ENCODE measurements at places on chromosomes 3 and 15.

DNA sequence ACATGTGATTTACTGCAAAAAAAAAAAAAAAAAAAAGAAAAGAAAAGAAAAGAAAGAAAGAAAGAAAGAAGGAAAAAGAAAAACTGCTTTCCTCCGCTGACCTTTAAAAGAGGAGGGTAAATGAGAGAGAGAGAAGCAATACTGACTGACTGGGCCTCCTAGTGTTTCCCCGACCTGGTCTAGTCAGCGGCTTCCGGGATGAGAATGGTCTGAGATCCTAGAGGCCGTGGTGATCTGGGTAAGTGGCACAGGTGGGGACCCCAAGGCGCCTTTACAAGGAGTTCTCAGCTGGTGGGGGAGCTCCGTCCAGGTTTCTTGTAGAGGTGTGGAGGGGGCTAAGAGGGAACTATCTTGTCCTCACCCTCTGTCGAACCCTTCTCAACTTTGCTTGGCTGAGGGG is 223.1 kb downstream of the MEIS2 start:
- DNase-seq: no peak

- DNase-seq: no peak
Measured at GRCh38 chr3:43581343-43581742, 40.5 kb downstream of the ANO10 start.

GRCh38 chr3:138210528-138210927 is 23.4 kb downstream of the ARMC8 start:
- no peak for DNase-seq

DNA sequence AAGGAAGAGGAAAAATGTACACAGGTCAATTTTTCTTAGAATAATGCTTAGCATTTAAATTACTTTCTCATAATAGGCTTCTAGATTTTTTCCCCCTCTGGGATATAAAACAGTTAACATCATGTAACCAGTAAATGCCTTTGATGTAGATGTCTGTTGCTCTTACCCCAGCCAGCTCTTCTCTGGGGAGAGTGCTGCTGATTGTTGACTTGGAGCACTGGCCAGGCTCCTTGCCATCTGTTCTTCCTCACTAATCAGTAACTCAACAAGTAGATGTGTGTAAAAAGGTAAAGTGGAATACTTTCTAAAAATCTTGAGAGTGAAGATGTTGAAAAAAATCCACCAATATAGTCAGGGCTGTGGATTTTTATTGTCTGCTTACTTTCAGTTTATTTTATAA is 42.2 kb downstream of the RIOX2 start:
- DNase-seq: no peak

- DNase-seq: no peak
Measured at GRCh38 chr3:120203621-120204020, 81.4 kb downstream of the GPR156 start.

DNA sequence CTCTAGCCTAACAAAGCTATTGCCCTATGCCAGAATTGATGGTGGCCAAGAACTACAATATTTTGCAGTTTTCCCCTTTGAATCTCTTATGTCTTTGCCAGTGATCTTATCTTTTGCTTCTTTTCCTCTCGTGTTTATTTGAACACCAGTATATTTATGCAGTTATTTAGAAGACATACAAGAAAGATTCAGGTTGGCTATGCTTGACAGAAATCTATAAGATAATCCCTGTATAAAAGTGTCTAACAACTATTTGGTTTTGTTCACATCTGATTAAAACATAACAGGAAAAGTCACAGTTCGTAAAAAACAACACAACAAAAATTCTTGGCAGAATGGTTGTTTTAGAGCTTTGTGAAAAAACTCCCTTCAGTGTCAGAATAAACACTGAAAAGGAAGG is 63.7 kb downstream of the SEMA6D start:
- no peak for DNase-seq

DNA sequence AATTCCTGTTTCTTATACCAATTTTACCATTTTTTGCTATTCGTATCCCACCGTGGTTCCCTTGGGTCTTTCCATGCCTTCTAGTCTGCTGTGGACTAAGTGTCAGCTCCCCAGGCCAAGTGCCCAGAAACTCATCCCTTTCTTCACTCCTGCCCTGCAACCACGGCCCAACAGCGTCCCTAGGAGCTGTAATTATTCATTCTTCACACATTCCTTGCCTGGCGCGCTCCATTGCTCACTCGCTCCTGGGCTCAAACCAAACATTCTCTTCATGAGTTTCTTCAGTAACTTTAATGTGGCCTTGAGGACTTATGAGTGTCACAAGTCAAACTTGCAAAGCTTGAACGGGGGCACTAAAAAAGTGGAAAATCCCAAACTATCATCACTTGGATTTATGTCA is 15.7 kb downstream of the GABRB3 start:
- no peak for DNase-seq

DNA sequence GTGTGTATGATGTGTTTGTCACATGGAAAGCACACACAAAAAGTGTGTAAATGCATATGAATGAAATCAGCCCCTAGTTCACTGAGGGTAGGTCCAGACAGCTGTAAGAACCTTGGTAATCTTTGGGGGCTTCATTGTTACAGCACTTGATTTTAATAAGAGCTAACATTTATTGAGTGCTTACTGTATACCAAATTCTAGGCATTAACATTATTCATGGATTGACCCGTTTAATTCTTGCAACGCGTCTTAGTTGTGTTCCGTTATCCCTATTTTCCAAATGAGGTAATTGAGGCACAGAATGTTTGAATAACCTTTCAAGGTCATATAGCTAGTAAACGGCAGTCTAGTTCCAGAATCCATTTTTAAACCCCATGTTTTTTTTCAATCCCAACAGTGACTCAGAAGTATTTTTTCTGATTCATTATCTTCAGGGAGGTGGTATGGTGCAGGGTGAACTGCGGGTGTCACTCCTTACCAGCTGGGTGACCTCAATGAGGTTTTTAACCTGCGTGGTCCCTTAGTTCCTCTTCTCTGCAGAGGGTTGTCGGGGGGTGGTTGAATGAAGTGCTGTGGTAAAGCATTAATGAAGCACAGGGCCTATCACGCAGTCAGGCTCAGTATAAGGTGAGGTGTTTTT is 14.2 kb downstream of the RAB8B start:
- DNase-seq: no peak

DNA sequence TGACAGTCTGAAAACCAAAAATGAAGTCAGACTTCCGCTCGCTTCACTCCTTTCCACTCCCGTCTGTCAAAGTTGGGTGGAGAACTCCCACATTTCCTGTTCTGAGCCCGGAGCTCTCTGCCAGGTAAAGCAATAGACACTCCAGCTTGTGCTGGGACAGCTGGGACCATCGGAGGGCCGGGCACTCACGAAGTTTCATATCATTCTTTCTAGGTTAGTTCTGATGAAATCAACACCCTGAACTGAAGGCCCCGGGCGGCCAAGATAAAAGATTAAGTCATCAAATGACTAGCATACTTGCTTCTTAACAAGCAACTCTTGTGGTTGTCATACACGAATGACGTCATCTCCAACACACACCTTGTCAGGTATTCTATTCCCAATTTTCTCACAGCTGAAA is 42.1 kb downstream of the MAGI1 start:
- no peak for DNase-seq

GRCh38 chr15:64315216-64315615 is 40.8 kb downstream of the CSNK1G1 start:
- peak; percentile 6 for DNase-seq

- no peak for DNase-seq
Measured at GRCh38 chr3:133295199-133295901, 104.5 kb upstream of the BFSP2 start.

- DNase-seq: peak; percentile 37
Measured at GRCh38 chr15:62935300-62936081, 107.1 kb upstream of the TPM1 start.

DNA sequence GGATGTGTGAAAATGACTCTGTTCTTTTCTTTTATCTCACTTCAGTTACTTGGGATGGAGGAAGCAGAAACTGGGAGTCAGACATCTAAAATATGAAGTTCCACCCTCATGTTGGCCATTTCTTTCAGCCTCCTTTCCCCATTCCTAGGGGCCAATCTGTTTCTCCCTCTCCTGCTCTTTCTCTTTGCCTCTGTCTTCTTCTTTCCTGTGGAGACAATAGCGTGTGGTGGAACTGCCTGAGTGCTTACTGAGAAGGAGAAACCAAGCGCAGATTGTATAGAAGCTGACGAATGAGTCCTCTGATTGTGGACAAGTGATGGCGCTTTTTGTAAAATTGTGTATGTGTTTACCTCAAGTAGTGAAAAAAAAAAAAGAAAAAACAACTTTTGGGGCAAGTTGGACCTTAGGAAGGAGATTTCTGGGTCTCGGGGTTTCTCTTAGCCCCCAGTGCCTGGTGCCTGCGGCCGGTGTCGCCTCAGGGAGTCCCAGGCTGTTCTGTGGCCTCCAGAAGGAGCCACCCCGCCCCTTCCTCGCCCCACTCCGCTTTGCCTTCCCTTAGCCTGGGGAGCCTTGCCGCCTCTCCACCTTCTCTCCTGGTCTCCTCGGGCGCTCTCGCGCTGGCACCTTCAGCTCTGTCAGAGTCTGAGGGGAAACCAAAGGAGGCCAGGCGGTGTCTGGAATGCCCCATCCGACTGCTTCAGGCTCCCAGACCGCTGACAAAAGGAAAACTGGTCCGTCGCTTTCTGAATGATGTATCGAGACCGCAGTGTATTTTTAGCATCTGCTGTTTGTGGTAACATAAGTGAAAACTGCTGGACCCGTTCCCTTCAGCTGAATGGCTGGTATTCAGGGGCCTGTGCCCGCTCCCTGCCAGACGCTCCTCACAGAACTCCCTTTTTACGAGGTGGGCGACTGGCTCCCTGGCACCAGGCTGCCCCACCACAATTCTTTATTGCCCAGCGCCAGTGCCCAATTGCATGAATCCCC is 30.1 kb downstream of the SCG5 start:
- DNase-seq: no peak

- no peak for DNase-seq
Measured at GRCh38 chr15:39510001-39510701, 70.7 kb upstream of the THBS1 start.

- no peak for DNase-seq
Measured at GRCh38 chr15:63909819-63910437, 76.2 kb upstream of the HERC1 start.

DNA sequence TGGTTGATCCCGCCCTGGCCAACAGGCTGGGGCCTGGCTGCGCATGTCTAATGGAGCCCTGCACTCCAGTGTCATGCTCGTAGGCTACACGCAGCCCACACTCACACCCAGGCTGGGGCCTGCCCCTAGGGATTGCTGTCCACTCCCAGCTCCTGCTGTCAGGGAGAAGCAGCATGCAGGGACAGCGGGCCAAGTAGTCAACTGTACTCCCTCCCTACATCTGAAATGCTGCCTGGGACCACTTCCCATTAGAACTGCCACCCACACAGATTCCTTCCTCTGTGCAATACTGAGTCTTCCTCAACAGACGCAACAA is 16.1 kb downstream of the ALS2CL start:
- no peak for DNase-seq

- no peak for DNase-seq
Measured at GRCh38 chr3:188133219-188133618, 20.7 kb upstream of the LPP start.

- no peak for DNase-seq
Measured at GRCh38 chr3:81910244-81910852, 148.9 kb upstream of the GBE1 start.

DNA sequence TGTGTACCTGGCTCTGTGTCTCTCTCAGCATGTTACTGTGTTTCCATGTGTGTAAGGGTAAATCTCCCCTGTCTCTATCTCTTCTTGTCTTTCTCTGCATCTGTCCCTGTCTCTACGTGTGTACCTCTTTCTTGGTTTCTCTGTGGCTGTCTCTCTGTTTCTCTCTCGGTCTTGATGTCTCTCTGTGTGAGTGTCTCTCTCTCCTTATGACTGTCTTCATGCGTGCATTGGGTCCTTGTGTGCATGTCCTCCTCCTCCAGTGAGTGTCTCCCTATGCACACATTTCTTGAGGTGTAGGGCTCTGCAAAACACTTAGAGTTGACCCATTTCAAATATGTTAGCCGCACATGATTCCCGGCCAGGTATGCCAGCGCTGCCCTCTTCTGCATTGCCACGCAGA is 903.3 kb upstream of the CFAP20DC start:
- DNase-seq: no peak

DNA sequence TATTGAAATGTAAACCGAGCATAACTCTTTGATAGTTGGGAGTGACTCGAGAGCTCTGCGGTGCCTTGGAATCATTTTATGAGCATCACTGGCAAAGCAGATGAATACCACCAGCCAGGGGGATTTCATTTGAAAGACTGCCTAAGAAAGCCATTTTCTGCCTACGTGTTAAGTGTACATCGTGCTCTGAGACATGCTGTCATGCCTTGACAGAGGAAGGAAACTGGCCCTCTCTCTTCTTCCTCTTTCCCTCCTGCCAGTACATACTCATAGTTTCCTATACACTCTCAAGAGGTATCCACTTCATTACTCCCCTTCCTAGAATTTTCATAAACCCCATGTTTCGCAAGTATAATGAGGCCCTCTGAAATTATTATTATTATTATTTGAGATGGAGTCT is 8.8 kb downstream of the BCL2A1 start:
- DNase-seq: no peak

DNA sequence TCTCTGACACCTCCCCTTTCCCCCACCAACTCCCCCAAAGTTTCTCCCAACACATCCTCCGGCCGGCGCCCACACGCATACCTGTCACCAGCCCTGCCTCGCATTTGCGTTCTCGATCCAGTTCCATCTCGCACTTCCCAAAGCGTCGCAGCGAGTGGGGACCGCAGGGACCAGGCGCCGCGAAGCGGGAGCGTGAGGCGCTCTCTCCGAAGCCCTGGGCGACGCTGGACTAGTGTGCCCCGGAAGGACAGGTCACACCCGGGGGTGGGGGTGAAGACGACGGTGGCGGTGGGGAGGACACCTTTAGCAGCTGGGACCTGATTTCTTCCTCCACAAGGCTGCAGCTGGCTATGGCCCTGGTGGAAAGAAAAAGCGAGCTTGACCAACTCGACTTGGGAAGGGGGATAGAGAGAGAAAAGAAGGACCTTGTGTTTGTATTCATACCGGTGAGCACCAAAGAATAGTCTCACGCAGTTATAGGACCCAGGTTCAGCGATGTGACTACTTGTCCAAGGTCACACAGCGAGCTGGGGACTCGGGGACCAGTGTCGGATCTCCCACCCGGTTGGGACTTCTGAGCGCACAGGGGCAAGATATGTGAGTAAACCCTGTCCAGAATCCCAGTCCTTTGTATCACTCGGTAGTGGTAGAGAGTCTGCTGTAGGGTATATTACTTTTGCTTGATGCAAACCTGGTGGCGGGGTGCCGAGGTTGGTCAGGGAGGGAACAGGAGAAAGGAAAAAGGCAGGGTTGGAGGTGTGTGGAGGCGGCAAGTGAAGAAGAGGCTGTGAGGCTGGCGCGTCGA is 607 bp upstream of the GHSR start:
- DNase-seq: peak; percentile 60

Measured in retina (tissue), 1 donor.